NCI-H345 (cell line): ENCODE measurements at places on chromosomes 5 and 9.

DNA sequence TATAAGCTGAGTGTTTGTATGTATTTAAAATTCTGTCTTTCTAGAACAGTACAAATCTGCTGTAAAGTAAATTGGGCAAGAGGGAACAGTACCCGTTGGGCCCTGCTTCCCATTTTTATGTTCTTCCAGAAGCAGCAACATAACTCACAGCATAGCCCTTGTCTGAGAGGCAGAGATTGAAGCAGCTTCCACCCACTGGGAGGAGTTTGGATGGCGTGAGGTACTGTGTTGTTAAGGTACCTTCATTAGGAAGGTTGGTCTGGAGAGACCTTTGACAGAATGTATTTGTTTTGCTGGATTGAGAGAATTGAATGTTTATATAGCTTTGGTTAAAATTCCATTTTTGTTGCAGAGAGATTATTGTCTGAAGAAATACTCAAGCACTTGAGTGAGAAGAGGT lies 24.8 kb downstream of the RAI14 start:
- no peak for DNase-seq

DNA sequence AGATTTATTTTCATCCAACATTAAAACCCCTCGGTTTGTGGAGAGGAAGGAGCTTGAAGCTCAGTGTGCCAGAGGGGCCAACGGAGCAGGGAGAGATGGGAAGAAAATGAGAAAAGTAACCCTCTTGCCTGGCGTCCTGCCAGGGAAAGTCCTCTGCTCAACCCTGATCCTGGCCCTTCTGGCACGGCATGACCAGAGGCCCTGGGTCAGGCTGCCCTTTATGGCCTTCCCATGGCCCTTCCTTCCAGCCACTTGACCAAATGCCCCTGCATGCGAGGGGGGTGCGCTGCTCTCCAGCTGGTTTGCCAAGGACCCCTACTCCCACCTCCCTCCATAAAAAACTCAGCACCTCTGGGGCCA lies 43.8 kb downstream of the SPRY4 start:
- no peak for DNase-seq

- DNase-seq: no peak
These were observed 55.0 kb downstream of the GARNL3 start for GRCh38 chr9:127319366-127320114.

DNA sequence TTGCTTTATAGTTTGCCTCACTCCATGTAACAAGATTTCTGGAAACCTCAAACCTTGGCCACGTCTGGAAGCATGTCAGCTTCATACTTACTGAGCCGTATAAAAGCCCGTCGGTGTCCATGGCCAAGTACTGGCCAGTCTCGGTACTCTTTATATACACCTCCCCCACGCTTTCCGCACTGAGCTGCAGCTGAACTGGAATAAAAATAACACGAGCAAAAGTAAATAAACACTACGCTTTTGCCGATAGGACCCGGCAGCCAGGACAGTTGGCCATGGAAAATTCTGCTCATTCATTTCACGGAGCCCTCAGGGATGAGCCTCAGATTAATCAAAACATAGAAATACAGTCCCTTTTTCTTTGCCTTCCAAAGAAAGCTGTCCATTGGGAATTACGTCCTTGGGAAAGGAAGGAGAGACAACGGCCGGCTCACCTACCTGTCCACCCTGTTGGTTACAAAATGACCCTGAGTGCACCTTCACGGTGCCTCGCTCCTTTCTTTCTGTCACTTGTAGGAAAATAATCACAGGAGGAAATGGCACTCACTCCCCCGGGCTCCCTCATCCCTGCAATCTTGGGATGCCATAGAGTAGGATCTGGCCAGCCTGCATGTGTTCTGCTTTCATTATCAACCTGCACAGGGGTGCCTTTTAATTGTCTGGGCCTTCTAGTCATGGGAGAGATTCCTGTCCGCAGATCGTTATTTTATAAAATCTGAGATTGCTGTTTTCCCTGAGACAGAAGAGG lies 85.1 kb downstream of the FGF1 start:
- peak; percentile 30 for DNase-seq

GRCh38 chr9:22165144-22165543 lies 156.0 kb upstream of the CDKN2B start:
- DNase-seq: peak; percentile 7

- DNase-seq: no peak
These were observed 31.7 kb upstream of the DAB2IP start for GRCh38 chr9:121619545-121620324.
